ENCODE measurements at places on chromosomes 2 and 18. TPM values are rescaled to one million over a fixed set of nuclear protein-coding genes. Genes with fewer than 3 reads are reported as not detected.

Gene DYNAP
- total RNA-seq, result not detected

Gene RAB1A
- 118 TPM for total RNA-seq

Gene TMEM150A
- total RNA-seq, result 14.9 TPM

Gene TMEM131
- total RNA-seq, result 26.5 TPM

Gene RAB6C
- total RNA-seq, result not detected

Gene ZAP70
- 1.6 TPM for total RNA-seq

Gene SPC25
- 0.37 TPM for total RNA-seq

Gene AKAIN1
- not detected for total RNA-seq

Gene TPRKB
- total RNA-seq, result 21.7 TPM

Gene ACVR2A
- total RNA-seq, result 13.4 TPM

Gene TFCP2L1
- total RNA-seq, result 0.82 TPM

Gene DSC2
- total RNA-seq, result 18.0 TPM

Measured in left cardiac atrium (tissue), 4 donors.